ENCODE measurements at places on chromosomes 5 and 9.

- no peak for DNase-seq
Measured at GRCh38 chr5:73748510-73749400, 122.8 kb downstream of the ARHGEF28 start.

- peak; percentile 27 for DNase-seq
Measured at GRCh38 chr5:73448463-73449136, at the start of gene FOXD1. TSS of gene FOXD1 (minus strand) at chr5:73448777. CDS start at chr5:73448362, 415 bp downstream.

DNA sequence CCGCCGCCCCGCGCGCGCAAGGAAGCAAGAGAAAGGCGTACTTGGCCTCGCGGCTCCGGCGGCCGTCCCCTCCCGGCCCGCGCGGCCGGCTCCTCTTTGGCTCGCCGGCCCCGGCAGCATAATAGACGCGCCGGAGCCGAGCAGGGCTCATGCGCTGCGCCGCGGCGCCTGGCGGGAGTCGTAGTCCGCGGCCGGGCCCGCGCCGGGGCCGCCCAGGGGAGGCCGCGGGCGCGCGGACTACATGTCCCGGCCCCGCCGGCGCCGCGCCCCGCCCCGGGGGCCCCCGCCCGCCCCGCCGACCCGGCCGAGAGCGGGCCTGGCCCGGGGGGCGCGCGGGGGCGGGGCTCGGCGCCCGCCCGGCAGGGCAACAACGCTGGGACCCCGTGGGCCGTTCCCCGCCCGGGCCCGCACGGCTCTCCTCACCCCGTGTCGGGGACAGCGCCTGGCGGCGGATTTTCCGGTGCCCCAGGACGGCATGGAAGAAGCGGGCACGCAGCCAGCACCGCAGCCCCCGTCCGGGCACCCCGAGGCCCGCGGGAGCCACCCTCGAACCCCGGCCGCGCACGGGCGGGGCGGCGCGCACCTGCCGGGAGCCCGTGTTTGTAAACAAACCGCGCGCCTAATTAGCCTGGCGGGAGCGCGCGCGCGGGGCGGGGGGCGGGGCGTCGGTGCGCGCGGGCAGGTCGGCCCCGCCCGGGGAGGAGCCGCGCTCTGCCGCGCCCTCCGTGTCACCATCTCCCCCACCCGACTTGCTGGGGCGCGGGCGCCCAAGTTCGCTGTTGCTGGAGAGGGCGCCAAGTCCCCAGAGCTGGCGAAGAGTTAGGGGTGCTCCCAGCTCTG is at the start of gene BRD3:
BRD3 (minus strand) TSS at position 123 of the 840 bp plus-strand sequence. CDS start 14,549 bp downstream, outside the sequence.
- DNase-seq = peak; percentile 86

DNA sequence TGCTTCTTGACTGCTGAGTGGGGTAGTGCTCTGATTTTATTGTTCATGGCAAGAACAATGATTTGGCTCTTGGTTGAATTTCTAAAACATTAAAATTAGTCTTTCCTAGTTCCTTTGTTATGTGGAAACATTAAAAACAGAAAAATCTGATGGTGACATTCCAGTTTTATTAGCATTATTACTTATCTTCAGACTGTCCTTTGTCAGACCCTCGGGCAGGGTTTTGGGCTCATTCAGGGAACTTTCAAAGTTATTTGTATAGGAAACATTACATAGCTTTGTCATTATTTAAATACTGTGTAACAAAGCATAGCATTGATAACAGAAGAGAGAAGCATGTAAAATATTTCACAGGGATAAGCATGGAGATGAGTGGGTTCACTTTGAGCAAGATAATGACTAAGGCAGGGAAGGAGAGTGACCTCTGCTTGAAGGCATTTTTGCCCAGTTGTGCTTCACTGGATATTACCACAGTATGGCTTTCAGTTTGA is 119.9 kb downstream of the KDM4C start:
- DNase-seq = no peak

GRCh38 chr5:96952974-96953730 is 17.3 kb downstream of the LNPEP start:
- DNase-seq = no peak

DNA sequence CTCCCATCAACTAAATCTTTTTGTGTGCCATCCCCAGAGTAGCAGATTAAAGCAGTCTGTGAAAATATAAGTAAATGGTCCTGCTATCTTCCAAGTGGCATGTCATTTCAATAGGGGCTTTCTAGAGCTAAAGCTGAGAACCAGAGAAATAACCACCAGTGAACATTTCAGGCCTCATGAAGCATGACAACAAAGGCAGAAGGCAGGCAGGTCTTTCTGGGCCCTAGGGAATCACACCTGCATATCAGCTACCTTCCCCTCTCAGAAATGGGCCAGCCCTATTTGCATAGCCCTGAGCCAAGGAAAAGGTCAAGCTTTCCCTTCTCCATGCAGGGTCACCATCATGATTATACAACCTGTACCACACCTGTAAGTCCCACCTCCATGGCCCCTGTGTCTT is 205.3 kb downstream of the DEPDC1B start:
- no peak for DNase-seq

DNA sequence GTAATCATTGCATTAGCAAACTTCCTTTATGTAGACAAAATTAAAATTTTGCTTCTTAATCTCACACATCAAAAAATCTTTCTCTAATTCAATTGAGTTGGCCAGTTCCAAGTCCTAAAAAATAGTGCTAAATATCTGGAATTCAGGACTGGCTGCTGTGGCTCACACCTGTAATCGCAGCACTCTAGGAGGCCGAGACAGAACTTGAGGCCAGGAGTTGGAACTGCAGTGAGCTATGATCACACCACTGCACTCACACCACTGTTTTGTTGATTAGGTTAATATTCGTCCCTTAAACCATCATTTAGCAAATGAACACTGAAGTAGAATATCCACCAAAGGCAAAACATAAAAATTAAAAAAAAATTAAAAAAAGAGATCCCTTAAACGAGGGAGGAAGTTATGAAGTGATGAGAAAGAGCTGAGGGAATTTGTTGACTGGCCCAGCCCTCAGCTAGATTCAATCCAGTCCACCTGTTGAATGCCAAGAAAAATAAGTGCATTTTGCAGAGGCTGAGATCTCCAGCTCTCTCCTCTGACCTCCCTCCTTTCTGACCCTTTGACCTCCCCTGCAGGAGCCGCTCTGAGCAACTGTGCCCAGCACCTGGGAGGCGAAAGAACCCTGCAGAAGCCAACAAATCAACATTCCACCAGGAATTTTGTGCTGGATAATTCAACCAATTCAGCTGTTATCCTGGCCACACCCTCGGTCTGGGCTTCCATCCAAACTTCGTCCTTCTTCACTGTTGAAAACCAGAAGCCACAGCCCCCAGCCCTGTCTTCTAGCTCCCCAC is 96.8 kb downstream of the OR2K2 start:
- DNase-seq = no peak

DNA sequence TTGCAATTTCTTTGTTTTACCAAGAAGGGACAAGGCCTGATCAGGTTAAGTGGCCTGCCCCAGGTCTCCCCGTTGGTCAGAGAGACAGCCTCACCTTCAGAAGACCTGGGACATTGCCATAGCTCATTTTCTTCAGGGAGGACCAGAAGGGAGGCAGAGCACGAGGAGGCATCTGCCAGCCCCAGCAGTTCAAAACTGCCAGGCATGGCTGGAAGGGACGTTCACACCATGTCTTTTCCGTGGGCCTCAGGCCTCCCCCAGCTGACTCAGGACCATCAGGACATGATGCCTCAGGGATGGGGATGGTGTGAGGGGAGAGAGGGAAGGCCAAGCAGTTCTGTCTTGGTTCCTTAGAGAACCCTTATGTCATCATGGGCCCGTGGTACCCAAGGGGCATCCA is 16.5 kb downstream of the IGIP start:
- DNase-seq = no peak

GRCh38 chr9:135924628-135925338 is 17.4 kb upstream of the CAMSAP1 start:
- no peak for DNase-seq

DNA sequence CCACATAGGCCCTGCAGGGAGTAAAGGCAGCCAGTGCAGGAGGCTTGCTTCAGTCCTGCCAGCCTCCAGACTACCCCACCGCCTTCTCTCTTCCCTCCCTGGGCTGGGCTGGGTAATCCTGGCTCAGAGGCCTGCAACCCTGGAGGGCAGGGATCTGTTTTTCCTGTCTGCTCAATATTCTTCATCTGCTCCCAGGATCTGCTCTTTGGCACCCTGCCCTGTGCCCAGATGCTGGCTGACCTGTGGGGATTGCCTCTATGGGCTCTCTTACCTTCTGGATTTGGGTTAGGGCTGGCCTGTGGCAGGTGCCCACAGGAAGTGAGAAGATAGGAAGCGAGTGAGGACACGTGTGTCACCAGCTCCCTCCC is 7.3 kb upstream of the ANGPTL2 start:
- no peak for DNase-seq
